ENCODE measurements at places on chromosomes 7 and 10. TPM values are rescaled to one million over a fixed set of nuclear protein-coding genes. Genes with fewer than 3 reads are reported as not detected.

Gene FOXP2
- total RNA-seq, result 4.2 TPM

Gene POMZP3
- 5.2 TPM for total RNA-seq

Gene CUZD1
- total RNA-seq, result 0.47 TPM

Gene FOXI2
- not detected for total RNA-seq

Gene SEMA3E
- total RNA-seq, result 0.79 TPM

Gene UPK3B
- total RNA-seq, result 0.32 TPM

Gene UBTD1
- total RNA-seq, result 17.7 TPM

Gene GDF2
- not detected for total RNA-seq

Gene NXPH1
- total RNA-seq, result not detected

Gene ARHGEF5
- total RNA-seq, result 0.63 TPM

Gene PAPOLB
- under 0.01 TPM for total RNA-seq

Gene RNF32
- total RNA-seq, result 1.3 TPM

Gene TMEM273
- total RNA-seq, result not detected

Gene ADRA2A
- not detected for total RNA-seq

Gene AFAP1L2
- total RNA-seq, result 0.26 TPM

Gene CACNB2
- total RNA-seq, result 1.2 TPM

Gene TRDMT1
- 3.8 TPM for total RNA-seq

Gene HDAC9
- 3.5 TPM for total RNA-seq

Gene UPK3BL2
- 2.5 TPM for total RNA-seq

Gene TAS2R5
- total RNA-seq, result 0.43 TPM

Gene RALA
- 30.8 TPM for total RNA-seq

Gene MPP7
- total RNA-seq, result under 0.01 TPM

Gene PRSS2
- not detected for total RNA-seq

Gene LBX1
- under 0.01 TPM for total RNA-seq

Gene GPR85
- 1.9 TPM for total RNA-seq

Gene BRI3
- 102 TPM for total RNA-seq

Gene SLC29A4
- 6.1 TPM for total RNA-seq

Gene CNPY1
- not detected for total RNA-seq

Gene ELOVL3
- 0.47 TPM for total RNA-seq

Gene MKI67
- total RNA-seq, result 1.7 TPM

Gene SYNPO2L
- total RNA-seq, result not detected

Gene PRPS1L1
- total RNA-seq, result not detected
